ENCODE measurements at places on chromosomes 5 and 9.

- no peak for DNase-seq
These were observed 454.8 kb downstream of the CSNK1G3 start for GRCh38 chr5:123966781-123967180.

DNA sequence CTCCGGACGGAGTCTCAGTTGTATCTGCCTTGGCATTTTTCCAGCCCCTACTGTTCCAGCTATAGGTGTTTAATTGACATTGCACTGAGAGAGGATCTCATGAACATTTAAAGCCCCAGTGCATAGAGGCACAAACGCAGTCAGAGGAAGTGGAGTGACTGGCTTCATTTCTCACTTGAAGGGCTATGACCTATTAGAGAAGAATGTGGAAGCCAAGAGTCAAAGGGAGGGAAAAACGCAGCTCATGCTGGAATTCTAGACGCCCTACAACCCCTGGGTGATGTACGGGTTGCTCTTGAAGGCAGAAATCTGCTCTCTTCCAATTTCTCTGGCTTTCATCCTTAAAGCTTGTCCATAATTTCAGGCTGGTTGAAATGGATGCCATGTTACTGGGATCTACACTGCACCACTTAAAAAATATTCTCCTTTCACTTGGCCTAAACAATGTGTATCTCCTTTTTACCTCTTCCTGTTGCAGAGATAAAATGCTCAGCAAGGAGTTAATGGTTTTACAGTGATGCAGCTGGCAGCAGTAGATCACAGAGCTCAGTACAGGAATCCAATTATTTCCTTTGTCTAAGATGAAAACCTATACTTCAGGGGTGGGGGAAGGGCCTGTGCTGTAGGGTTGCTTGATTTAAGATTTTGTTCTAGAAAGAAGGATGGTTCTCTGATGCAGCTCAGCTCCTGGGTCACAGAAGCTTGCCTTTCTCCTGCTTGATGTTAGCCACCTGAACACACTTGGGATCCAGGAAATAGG, 61.8 kb upstream of the MAMDC2 start:
- no peak for DNase-seq

GRCh38 chr9:34185778-34186551, 7.1 kb downstream of the UBAP1 start:
- DNase-seq: no peak

- no peak for DNase-seq
These were observed 81.9 kb upstream of the CTSL start for GRCh38 chr9:87643778-87644570.

DNA sequence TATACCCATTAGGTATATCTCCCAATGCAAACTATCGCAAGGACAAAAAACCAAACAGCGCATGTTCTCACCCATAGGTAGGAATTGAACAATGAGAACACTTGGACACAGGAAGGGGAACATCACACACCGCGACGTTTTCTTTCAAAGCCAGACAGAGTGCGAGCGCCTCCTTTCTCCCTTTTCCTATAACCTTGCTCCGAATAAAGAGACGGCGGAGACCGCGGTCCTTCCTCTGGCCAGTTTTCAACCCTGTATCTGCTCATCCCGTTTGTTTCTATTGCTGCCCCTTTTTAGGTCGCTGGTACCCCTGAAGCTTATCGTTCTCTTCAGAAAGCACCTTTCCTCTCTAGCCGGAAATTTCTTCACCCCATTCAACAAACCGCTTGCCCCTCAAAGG, 1.3 kb downstream of the LVRN start:
- no peak for DNase-seq

Measured in cardiac septum (tissue), 1 donor.